Activated T-helper 1 cell treated with anti-CD3 and anti-CD28 coated beads, Interleukin-12 subunit alpha, Interleukin-12 subunit beta, Interleukin-2, Interleukin-4 antibody, amounts not matched to agents 30 ng/mL and 10 ng/mL and 1 ng/mL, durations not matched to agents 14 hours and 24 hours and 36 hours (primary cell): ENCODE measurements at places on chromosomes 6 and 20. TPM values are rescaled to one million over a fixed set of nuclear protein-coding genes. Genes with fewer than 3 reads are reported as not detected.

- peaks cover 18% of the 10 kb centered on the region for H3K4me1 ChIP-seq
- H3K27ac ChIP-seq: no peak overlapping the region
- H3K4me3 ChIP-seq: no peak overlapping the region
- H3K27me3 ChIP-seq: no peaks in the 10 kb centered on the region
- DNase-seq: no peak
- no peaks in the 10 kb centered on the region for H3K36me3 ChIP-seq
Measured at GRCh38 chr20:50438986-50439407, 71.2 kb upstream of the PTPN1 start.

DNA sequence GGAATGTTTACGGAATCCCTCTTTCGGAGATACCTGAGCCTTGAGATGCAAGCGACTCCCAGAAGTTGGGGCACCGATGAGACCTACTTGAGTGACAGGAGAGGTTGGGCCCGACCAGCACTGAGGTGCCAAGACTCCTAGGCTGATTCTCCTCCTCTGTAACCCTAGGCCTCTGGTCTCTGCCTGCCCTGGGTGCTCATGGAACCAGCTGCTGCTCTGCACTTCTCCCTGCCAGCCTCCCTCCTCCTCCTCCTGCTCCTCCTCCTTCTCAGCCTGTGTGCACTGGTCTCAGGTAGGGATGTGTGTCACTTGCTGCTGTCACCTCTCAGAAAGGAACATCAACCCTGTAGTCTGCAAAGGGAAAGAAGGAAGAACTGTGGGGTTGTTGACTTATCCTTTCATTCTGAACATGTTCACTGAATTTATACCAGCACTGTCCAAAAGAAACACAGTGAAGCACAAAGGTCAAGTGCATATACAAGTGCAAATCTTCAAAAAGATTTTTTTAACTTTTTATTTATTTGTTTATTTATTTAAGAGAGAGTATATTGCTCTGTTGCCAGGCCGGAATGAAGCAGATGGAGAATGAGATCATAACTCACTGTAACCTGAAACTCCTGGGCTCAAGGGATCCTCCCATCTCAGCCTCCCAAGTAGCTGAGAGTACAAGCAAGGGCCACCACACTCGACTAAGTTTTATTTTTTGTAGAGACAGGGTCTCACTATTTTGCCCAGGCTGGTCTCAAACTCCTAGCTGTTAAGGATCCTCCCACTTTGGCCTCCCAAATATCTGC is 913 bp downstream of the BTN2A2 start:
- H3K27ac ChIP-seq: peak overlapping the region; percentile 90
- no peak for DNase-seq
- peaks cover 57% of the 10 kb centered on the region for H3K4me1 ChIP-seq

- no peak for DNase-seq
- H3K4me3 ChIP-seq: no peak overlapping the region
- no peaks in the 10 kb centered on the region for H3K27me3 ChIP-seq
- H3K27ac ChIP-seq: peak overlapping the region; percentile 56
Measured at GRCh38 chr20:36624068-36624943, 18.7 kb downstream of the RAB5IF start.

DNA sequence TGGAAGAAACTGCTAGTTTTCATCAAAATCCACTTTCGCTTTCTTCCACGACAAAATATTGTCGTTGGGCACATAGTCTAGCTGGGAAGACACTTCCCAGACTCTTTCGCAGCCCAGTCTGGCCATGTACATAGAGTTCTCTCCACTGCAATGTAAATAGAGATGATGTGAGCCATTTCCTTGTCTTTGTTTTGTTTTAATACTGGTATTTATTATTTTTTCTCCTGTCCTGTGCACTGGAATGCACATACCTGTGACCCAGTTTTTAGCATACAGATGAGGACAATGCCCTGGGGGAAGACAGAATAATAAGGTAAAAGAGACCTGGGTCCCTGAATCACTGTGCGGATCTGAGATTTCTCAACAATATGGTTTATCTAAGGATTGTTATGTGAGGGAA is 149.5 kb upstream of the BMP5 start:
- no peak overlapping the region for H3K4me3 ChIP-seq
- H3K36me3 ChIP-seq: no peaks in the 10 kb centered on the region
- H3K27ac ChIP-seq: no peak overlapping the region
- DNase-seq: no peak
- no peaks in the 10 kb centered on the region for H3K27me3 ChIP-seq

Gene GFOD1
- total RNA-seq: 12.4 and 13.6 TPM in 2 replicates

GRCh38 chr20:56409521-56409920 is 2.5 kb upstream of the CASS4 start:
- peaks cover 64% of the 10 kb centered on the region for H3K36me3 ChIP-seq
- DNase-seq: no peak
- peaks cover 47% of the 10 kb centered on the region for H3K4me1 ChIP-seq
- H3K27me3 ChIP-seq: no peaks in the 10 kb centered on the region
- no peak overlapping the region for H3K4me3 ChIP-seq
- no peak overlapping the region for H3K27ac ChIP-seq

- no peaks in the 10 kb centered on the region for H3K36me3 ChIP-seq
- H3K4me3 ChIP-seq: no peak overlapping the region
- H3K4me1 ChIP-seq: peaks cover 5% of the 10 kb centered on the region
- H3K27ac ChIP-seq: no peak overlapping the region
Measured at GRCh38 chr20:47368301-47368700, 11.8 kb upstream of the ZMYND8 start.

DNA sequence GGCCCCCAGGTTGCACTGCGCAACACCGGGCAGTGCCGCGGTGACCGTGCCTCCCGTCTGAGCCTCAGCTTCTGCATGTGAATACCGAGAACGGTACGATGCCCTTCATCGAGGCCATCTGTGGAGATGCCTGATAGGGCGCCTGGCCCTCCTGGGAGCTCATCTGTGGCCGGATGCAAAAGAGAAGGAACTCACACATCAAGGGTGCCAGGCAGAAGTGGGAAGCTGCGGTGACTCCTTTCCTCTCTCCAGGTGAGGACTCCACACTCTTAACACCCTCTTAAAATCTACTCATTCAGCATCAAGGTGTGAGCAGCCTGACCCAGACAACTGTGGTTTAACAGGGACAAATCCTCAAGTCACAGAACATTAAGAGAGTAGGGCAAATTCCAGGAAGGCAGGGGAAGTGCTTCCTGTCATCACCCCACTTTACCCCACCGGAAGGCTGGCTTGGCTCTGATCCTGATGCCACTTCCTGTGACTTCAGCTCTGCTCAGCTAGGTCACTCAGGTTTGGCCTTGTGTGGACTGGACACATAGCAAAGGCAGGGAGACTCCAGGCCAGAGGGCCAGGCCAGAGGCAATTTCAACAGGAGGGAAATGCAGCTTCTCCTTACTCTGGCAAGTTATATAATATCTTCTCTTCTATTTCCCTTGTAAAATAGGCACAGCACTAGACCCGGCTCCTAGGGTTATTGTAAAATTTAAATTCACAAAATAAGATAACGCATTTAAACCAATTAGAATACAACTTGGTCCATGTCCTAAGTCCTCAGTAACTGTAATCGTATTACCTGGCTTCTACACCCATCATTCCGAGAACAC is 69.4 kb downstream of the CPNE5 start:
- peak; percentile 31 for DNase-seq
- peak overlapping the region; percentile 90 for H3K27ac ChIP-seq
- H3K4me1 ChIP-seq: peaks cover 45% of the 10 kb centered on the region

Gene HLA-DRA
- 39.3 and 40.1 TPM in 2 replicates for total RNA-seq

DNA sequence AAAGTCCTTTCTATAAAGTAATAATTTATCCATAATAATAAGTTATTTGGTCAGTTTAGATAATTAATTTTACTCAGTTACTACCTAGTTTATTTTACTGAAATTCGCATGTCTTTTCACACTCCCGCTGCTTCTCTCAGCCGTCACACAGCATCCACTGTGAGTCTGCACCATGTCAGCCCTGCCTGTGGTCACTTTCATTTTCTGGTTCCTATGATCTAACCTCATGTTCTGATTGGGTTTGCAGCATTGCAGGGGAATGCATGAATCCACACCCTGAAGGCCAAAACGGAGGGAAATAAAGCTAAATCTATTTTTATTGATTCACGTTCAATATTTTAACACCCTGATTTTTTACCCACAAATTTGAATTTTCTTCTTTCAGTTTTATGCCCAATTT is 47.4 kb downstream of the PDE10A start:
- H3K27ac ChIP-seq: no peak overlapping the region
- H3K27me3 ChIP-seq: no peaks in the 10 kb centered on the region
- H3K4me1 ChIP-seq: no peaks in the 10 kb centered on the region
- no peak for DNase-seq
- no peaks in the 10 kb centered on the region for H3K36me3 ChIP-seq
